ENCODE measurements at places on chromosomes 5 and 9.

DNA sequence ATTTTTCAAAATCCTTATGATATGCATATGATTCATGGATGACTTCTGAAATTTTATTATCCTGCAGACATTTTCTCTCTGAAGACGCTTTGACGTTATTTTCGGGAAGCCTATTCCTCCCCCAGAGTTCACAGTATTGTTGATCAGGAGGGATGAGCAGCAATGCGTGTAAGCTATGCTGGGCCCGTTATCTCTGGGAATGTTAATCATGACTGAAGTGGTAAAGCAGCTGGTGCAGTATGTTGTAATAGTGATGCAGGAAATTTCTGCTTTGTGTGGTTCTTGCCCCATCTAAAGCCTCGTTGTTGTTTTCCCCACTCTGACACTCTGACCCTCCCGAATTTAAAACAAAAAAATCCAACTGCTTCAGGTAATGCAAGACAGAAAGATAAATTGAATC lies 1797.8 kb upstream of the WWC1 start:
- no peak for DNase-seq

DNA sequence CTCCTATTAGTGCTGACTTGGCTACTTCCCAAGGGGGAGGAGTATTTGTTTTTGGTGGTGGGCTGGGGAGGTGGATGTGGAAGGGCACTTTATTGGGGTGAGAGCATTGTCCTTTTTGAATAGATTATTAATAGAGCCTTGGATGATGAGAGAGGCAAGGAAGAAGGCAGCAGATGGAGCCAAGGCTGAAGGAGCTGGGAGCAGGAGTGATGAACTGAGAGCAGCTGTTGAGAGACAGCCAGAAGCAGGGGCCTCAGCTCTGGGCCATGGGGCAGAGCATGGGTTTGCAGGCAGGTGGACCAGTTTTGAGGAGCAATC lies 29.6 kb downstream of the RGS3 start:
- no peak for DNase-seq

DNA sequence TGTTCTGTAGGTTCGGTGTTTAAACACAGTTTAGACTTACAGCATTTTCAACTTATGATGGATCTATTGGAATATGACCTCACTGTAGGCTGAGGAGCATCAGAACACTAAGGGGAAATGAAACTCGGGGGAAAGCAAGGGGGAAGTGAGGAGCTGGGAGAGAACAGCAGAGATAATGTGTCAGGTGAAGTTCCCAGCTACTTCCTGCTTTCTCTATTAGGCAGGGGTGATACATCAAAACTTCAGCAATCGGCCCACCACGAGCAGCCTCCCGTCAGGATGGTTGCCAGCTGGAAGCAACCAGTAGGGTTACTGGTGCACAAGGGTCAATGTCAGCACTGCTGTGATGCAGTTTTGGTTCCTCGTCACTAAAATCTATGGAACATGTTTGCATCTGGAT lies 34.3 kb downstream of the FAT2 start:
- no peak for DNase-seq

DNA sequence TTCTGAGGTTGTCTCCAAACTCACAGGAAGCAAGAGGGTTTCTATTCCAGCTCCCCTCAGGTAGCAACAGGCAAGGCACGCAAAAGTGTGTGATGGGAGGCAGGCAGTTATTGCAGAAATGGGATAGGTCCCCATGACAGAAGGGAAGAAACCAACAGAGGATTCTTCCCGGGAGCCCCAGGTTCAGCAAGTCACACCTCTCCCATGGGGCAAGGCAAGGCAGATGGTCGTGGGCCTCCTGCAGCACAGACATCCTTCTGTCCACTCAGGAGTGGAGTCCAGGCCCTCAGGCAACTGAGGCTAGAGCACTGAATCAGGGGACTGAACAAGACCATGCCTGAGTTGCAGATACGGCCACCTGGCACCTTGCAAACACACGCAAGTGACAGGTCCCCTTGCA lies 424.9 kb upstream of the IRX4 start:
- DNase-seq = no peak

Data from stimulated activated CD8-positive, alpha-beta memory T cell treated with anti-CD3 and anti-CD28 coated beads, Interleukin-15, amount 100 ng/mL, for 24 hours (primary cell).